ENCODE measurements at places on chromosomes 2 and 18.

GRCh38 chr2:188620916-188621315 is 329.2 kb downstream of the GULP1 start:
- no peak for DNase-seq

DNA sequence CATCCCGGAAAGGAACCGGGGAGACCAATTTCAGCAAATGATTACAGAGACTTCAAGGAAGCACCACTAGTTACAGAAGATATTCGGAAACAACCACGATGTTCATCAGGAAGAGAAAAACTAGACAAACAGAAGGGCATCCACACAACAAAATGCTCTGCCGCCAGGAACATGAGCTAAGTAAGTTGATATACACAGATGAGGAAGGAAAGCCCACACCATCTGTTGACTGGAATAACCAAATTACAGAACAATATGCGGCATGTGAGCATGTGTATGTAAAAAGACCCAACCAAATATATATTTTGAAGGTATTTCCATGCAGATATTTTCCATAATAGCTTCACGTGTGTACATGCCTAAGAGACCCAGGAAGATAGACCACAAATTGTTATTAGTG is 47.0 kb downstream of the ACKR3 start:
- no peak for DNase-seq

- no peak for DNase-seq
Observed at GRCh38 chr18:45621061-45621511, 5.8 kb downstream of the SLC14A2 start.

- DNase-seq: no peak
Observed at GRCh38 chr2:173388795-173389194, 34.1 kb downstream of the CDCA7 start.

DNA sequence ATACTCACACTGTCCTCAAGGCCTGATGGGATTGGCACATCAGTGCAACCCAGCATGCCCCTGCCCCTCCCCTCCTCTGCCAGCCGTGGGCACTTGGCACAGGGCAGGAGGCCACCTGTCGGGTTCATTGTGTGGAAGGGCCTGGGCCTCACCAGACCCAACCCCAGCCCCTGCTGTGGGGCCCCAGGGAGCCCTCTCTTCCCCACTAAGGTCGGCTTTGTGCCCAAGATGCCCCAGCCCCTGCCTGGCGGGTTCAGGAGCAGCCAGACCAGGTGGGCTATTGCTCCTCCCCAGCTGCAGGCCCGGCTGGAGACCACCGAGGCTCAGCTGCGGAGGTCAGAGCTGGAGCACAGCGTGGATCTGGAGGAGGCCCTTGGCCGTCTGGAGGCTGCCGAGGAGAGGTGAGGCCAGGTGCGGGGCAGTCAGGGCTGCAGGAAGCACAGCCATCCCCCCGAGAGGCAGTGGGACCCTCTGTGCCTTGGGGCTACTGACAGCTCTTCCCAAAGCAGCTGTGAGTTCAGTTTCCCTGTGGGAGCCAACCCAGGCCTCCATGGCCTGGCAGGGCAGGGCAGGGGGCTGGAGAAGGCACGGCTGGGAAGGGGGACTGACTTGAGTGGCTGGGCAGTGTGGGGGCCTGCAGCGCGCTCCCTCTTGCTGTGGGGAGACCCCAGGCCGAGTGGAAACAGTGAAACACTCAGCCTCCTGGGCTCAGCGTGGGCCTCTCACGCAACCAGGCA is 16.3 kb downstream of the CROCC2 start:
- DNase-seq: no peak

- no peak for DNase-seq
Observed at GRCh38 chr2:134843968-134844367, 5.6 kb downstream of the ACMSD start.

DNA sequence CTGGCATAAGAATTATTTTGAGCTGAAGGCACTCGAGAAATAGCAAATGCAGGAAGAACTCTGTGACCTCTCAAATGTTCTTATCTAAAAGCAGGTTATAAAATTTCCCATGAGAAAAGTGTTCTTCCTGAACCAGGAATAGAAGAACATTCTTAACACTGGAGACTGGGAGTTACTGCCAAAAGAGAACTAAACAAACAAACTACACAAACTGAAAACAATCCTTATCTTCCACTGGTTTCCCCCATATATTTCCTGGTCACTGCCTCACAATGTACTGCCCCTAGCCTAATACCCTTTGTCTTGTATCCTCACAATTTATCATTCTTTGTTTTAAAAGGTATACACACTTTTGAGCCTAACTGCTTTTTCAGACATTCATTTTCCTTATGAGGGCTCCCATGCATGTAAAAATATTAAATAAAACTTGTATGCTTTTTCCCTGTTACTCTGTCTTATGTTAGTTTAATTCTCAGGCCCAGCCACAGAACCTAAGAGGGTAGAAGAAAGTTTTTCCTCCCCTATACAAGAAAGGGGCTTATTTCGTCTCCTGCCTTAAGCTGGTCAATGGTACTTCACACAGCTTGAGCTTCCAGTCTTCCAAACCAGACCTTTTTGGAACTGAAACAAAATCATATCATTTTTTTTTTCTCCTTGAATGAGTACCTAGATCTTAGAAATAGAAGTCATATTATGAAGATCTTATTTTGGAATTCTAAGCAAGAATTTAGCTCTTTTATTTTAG is 110.6 kb downstream of the MSTN start:
- no peak for DNase-seq

DNA sequence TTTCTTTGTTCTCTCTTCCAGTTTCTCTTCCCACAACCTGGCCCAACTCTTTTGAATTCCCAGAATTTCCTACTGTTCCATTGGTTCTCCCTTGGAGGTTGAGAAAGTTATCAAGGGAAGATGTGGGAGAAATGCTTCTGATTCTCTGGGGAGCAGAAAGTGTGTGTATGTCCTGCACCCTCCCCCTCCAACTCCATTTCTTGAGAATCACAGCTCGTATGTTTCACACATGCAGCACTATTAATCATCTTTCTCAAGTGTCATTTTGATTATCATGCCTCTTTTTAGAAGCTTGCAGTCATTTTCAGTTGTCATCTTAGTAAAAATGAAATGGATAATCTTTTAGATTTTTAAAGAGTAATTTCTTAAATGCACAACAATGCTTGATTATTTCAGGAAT is 296.8 kb upstream of the SLC39A10 start:
- DNase-seq: no peak

- no peak for DNase-seq
Observed at GRCh38 chr18:28831476-28831875, 654.5 kb upstream of the CDH2 start.

DNA sequence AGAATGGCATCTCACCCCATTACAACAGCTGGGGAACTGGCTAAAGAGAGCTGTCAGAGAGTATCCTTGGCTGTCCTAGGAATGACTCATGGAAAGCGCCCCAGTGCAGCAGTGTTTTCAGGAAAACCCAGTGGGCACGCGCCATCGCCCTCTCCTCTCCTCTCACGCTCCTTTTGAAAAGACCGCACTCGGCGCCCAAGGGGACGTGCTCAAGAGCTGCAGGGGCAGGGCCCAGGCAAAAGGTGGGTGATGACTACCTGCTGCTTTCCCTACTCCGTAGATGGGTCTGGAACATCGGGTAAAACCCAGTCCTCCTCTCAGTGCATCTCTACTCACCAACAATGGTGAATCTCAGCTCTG is 68.1 kb downstream of the EMILIN2 start:
- DNase-seq: no peak

DNA sequence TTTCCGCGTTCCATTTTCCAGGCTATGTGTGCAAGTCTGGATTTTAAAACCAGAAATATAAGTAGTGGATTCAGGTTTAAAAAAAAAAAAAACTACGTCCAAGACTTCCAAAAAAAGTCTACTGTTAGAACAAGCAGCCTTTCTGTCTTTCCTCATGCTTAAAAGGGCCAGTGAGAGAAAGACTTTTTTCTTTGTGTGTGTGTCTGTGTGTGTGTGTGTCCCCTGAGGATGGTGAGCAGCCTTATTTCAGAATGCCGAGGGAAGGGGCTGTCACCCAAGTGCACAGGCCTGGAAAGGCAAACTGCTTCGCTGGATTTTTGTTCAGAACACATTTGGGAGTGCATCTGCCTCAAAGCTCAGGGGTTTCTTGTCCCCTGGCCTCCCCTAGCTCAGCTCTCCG is 98.8 kb downstream of the ZBTB7C start:
- no peak for DNase-seq

GRCh38 chr18:2444201-2444875 is 127.0 kb downstream of the METTL4 start:
- no peak for DNase-seq

DNA sequence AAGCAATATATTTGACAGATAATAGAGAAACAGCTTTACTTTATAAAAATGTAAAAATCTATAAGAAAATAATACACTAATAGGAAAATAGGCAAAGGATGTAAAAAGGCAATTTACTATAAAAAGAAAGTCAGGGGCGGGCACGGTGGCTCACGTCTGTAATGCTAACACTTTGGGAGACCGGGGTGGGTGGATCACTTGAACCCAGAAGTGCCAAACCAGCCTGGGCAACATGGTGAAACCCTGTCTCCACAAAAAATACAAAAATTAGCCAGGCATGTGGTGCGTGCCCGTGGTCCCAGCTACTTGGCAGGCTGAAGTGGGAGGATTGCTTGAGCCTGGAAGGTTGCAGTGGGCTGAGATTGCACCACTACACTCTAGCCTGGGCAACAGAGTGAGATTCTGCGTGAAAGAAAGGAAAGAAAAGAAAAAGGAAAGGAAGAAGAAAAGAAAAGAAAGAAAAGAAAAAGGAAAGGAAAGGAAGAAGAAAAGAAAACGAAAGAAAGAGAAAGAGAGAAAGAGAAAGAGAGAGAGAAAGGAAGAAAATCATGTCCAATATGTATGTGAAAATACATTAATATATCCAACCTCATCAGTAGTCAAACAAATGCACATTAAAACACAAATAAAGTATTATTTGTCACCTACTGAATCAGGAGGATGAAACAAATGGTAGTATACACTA is 65.1 kb downstream of the ADD2 start:
- no peak for DNase-seq

- no peak for DNase-seq
Observed at GRCh38 chr18:3151399-3152264, 68.1 kb downstream of the MYOM1 start.

GRCh38 chr18:76875390-76876325 is 53.3 kb downstream of the ZNF236 start:
- DNase-seq: no peak

DNA sequence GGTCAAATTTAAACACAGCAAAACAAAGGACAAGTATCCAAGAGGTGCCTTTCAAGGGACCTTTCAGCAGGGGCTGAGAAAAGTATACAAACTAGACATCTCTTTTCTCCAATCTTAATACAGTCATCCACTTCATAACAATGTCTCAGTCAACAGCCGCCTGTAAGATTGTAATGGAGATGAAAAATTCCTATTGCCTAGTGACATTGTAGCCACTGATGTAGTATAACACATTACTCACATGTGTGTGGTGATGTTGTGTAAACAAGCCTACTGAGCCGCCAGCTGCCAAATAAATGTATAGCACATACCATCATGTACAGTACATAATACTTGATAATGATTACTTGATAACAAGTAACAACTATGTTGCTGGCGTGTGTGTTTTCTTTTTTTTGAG is 31.0 kb downstream of the VIT start:
- no peak for DNase-seq

GRCh38 chr2:199404841-199405240 is 52.9 kb downstream of the SATB2 start:
- peak; percentile 37 for DNase-seq

DNA sequence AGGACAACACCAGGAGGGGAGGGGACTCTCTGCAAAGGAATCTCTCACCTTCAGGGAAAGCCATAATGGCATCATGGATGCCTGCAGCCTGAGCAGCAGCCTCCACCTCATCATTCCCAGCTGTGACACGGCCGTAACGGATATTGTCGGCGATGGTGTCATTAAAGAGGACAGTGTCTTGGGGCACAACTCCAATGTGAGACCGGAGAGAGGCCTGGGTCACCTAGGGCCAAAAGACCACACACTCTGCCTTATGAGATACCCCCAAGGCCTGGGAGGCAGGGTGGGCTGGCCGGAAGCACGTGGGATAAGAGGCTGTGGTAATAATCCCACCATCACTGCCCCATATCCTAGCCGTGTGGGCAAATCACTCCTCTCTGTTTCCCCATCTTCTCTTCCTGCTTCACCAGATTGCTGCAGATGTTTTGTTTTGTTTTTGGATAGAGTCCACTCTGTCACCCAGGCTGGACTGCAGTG is 4.3 kb downstream of the ZFAND2B start:
- DNase-seq: no peak

DNA sequence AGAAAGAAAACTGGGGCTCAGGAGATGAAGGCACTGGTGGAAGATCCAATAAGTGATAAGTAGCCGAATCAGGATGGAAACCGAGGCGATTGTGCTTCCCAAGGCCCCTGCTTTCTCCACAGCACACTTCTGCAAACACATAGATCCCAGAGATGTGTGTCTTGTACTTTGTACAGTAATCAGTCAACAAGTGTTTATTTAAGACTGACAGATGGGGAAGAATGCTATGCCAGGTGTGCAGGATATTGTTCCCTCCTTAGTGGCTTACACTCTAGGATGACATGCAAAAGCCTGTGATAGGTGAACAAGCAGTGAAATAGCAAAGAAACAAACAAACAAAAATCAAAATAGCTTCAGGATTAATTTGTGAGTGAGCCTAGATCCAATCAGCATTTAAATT is 116.6 kb downstream of the ACTR3 start:
- no peak for DNase-seq

DNA sequence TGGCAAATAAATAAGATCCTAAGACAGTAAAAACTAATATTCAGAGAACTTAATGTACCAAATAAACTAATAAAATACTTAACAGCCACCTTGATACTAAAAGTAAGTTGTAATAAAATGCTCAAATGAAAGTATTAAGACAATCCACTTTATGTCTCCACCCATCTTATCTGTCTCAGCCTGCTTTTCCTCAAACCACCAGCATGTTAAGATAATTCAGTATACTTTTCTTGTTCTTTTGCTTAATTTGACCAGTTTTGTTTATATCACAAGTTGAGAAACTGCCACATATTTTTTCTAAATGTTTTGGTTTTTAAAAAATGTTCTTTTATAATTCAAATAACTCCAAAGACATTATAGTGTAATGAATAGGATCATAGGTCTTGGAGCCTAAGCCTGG is 142.0 kb downstream of the MBD5 start:
- no peak for DNase-seq

DNA sequence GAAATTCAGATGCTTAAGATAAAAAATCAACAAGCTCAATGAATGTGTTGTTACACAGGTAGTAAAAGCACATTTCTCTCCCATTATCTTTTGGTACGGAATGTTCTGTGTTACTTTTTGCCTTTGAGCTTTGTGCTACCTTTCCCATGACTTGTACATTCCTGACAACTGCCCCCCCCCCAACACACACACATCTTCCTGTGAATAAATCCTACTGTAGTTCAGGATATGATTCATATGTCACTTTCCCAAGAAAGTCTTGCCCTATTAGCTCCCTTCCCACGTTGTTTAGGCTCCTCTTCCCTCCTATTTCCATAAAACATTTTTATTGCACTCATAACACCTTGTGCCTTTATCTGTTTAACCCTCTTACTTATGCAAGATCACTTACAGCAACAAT is 442.6 kb upstream of the LRATD1 start:
- DNase-seq: peak; percentile 59

- no peak for DNase-seq
Observed at GRCh38 chr2:136323935-136324334, 206.0 kb upstream of the CXCR4 start.

- no peak for DNase-seq
Observed at GRCh38 chr18:9914584-9915290, 921 bp downstream of the VAPA start.

All from non-pigmented ciliary epithelial cell (primary cell).